ENCODE measurements at places on chromosomes 5 and 9. TPM values are rescaled to one million over a fixed set of nuclear protein-coding genes. Genes with fewer than 3 reads are reported as not detected.
A peak's percentile ranks its signal among the peaks of the same experiment; 100 is the strongest.

DNA sequence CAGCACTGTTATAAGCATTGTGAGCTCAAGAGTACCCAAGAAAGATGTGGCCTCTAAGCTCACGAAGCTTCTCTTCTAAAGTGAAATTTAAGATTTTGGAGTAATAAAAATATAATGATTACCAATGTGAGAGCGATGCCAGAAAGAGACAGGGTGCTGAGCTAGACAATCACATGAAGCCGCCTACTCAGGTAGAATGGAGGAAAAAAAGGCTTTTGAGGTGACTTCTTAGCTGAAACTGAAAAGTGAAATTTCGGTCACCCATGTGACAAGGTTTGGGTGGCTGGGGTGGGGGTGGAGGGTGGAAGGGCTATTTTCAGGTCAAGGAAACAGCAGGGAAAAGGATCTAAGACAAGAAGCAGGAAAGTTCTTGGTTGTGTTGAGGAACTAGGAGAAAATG is 388.2 kb upstream of the WWC1 start:
- no peaks in the 10 kb centered on the region for H3K4me1 ChIP-seq
- H3K4me3 ChIP-seq, result no peak overlapping the region
- H3K27ac ChIP-seq, result no peak overlapping the region
- DNase-seq, result no peak
- no peaks in the 10 kb centered on the region for H3K27me3 ChIP-seq

The PCDHA9 gene
- not detected for total RNA-seq

The C9orf153 gene
- total RNA-seq, result not detected

- H3K27ac ChIP-seq, result no peak overlapping the region
- H3K4me1 ChIP-seq, result peaks cover 30% of the 10 kb centered on the region
- H3K36me3 ChIP-seq, result peaks cover 2% of the 10 kb centered on the region
- H3K4me3 ChIP-seq, result no peak overlapping the region
- no peak for DNase-seq
These were observed 81.5 kb downstream of the PRKACG start for GRCh38 chr9:68932458-68932857.

The SLC46A2 gene
- total RNA-seq, result not detected

- DNase-seq, result no peak
- peaks cover 43% of the 10 kb centered on the region for H3K36me3 ChIP-seq
- H3K4me3 ChIP-seq, result no peak overlapping the region
These were observed 132.1 kb downstream of the KDM4C start for GRCh38 chr9:6889868-6890267.

DNA sequence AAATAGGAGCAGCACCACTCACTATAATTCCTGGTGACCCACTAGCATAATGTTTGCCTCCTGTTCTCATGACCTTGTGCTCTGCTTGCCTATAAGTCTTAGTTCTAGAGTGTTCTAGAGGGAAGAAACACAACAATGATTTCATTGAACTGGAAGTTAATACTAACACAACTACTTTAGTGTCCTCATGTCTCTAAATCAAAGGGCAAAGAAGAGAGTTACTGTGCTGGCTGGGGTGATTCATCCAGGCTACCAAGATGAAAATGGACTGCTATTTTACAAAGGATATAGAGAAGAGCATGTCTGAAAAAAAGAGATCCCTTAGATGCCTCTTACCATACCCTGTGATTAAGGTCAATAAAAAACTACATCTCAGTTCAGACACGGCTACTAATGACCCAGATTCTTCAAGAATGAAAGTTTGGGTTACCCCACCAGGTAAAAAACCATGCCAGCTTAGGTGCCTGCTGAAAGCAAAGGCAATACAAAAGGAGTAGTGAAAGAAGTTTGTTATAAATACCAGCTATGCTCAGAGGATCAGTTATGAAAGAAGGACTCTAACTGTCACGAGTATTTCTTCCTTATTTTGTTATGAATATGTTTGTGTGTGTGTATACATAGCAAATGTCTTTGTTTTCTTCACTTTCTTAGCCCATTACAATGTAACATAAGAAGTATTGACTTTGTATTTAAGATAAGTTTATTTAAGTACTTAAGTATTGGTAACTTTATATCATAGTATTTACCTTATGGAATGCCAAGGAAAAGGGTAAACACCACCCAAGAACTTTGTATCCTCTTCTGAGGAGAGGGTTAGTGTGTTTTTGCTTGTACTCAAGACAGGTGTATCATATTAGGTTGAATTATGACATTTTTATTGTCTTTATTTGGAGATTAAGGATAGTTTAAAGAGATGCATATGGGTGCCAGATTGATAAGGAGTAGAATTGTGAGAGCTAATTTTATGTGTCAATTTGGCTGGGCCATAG is 314.1 kb upstream of the PTGER4 start:
- H3K4me1 ChIP-seq, result peaks cover 8% of the 10 kb centered on the region
- peaks cover 20% of the 10 kb centered on the region for H3K36me3 ChIP-seq
- no peak for DNase-seq

- no peaks in the 10 kb centered on the region for H3K36me3 ChIP-seq
- H3K27ac ChIP-seq, result no peak overlapping the region
- DNase-seq, result no peak
- peaks cover 2% of the 10 kb centered on the region for H3K4me1 ChIP-seq
These were observed 76.2 kb upstream of the COL5A1 start for GRCh38 chr9:134565316-134565915.

- no peak overlapping the region for H3K27ac ChIP-seq
- H3K4me1 ChIP-seq, result no peaks in the 10 kb centered on the region
- peaks cover 3% of the 10 kb centered on the region for H3K27me3 ChIP-seq
- H3K36me3 ChIP-seq, result no peaks in the 10 kb centered on the region
- no peak for DNase-seq
These were observed 271.6 kb downstream of the PLK2 start for GRCh38 chr5:58188262-58188651.

DNA sequence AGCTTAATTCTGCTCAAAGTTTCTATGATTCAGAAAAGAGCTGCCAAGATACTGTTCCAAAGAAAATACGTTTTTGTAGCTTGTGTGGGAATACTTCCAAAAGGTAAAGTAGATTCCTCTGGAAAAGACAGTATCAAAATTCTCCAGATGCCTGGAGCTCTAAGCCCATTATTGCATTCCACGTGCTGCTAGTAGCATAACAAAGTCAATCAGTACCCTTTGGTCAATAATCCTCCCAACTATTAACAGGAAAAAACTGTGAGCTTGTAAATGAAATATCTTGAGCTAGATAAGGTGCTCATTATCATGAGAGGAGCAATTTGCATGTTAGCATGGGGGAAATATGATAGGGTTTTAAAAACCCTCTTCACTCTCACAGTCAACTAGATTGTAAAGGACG is 229.5 kb upstream of the TYRP1 start:
- no peaks in the 10 kb centered on the region for H3K4me1 ChIP-seq
- DNase-seq, result no peak
- H3K27me3 ChIP-seq, result no peaks in the 10 kb centered on the region
- H3K36me3 ChIP-seq, result no peaks in the 10 kb centered on the region

DNA sequence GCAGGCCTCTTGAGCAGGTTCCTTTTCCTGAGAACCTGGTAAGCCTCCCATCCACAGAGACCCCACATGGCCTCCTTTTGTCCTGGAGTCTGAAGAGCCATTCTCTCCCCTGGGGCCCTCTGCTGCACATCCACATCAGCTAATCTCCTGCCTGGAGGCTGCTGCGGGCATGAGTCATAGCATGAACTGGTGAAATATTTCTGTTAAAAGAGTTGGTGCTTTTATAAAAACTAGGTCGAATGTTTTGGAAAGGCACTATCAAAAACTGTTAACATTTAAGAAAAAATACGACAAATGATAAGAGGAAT is 399.4 kb downstream of the CTNND2 start:
- no peaks in the 10 kb centered on the region for H3K27me3 ChIP-seq
- no peaks in the 10 kb centered on the region for H3K36me3 ChIP-seq
- H3K27ac ChIP-seq, result no peak overlapping the region
- no peak overlapping the region for H3K4me3 ChIP-seq

The OSMR gene
- total RNA-seq, result not detected

The CCNI2 gene
- 6.4 TPM for total RNA-seq

DNA sequence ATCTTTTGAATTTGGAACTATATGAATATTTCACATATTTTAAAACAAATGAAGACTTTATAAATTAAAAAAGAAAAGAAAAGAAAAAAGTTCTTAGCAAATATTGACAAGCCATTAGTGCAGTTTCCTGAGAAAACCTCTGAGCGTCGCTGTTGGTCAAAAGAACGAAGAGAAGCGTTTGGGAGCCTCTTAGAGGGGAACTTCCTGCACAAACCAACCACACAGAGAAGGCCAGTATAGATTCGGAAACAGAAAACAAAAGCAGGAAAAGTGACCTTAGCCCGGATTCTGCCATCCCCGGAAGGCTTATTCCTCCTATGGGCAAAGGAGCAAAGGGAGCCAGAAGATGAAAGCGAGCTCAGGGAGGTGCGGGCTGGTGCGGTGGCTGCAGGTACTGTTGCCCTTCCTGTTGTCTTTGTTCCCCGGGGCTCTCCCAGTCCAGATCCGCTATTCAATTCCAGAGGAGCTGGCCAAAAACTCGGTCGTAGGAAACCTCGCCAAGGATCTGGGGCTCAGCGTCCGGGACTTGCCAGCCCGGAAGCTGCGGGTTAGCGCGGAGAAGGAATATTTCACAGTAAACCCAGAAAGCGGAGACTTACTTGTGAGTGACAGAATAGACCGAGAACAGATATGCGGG is at the start of gene PCDHGB2:
PCDHGB2 (plus strand) TSS at position 205 of the 637 bp plus-strand sequence; CDS start at position 347, 142 bp downstream.
- peaks cover 2% of the 10 kb centered on the region for H3K4me1 ChIP-seq
- H3K36me3 ChIP-seq, result peaks cover 10% of the 10 kb centered on the region
- no peak for DNase-seq
- H3K27me3 ChIP-seq, result peaks cover 53% of the 10 kb centered on the region
- H3K4me3 ChIP-seq, result peak within 1 kb of the TSS; percentile 68
- peak within 1 kb of the TSS; percentile 36 for H3K27ac ChIP-seq

The GABRG2 gene
- total RNA-seq, result not detected

DNA sequence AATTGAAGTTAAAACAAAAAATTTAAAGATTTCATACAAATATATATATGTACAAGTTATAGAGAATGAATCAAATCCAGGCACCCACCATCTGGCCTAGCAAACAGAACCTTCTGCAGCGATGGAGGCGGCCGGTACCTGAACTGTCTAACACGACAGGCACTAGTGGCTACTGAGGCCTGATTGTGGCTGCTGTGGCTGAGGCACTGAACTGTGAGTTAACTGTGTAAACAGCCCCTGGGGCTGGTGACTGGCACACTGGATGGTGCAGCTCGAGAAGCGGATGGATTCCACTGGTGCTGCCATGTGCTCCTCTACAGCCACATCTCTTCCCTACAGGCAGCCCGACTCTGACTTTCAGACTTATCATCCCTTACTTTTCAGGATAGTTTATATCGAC is 82.4 kb downstream of the RAPGEF1 start:
- no peak overlapping the region for H3K4me3 ChIP-seq
- peak overlapping the region; percentile 90 for H3K27ac ChIP-seq
- no peak for DNase-seq

- no peak for DNase-seq
- H3K36me3 ChIP-seq, result no peaks in the 10 kb centered on the region
- H3K4me3 ChIP-seq, result no peak overlapping the region
- H3K4me1 ChIP-seq, result no peaks in the 10 kb centered on the region
These were observed 184.3 kb downstream of the DAB2IP start for GRCh38 chr9:121835587-121836365.

The ZNF883 gene
- total RNA-seq, result not detected

The LCN1 gene
- not detected for total RNA-seq

- no peaks in the 10 kb centered on the region for H3K27me3 ChIP-seq
- peaks cover 3% of the 10 kb centered on the region for H3K36me3 ChIP-seq
- no peak for DNase-seq
- no peak overlapping the region for H3K27ac ChIP-seq
- H3K4me3 ChIP-seq, result no peak overlapping the region
These were observed 28.6 kb upstream of the RAB14 start for GRCh38 chr9:121230256-121230655.

- H3K36me3 ChIP-seq, result no peaks in the 10 kb centered on the region
- H3K27me3 ChIP-seq, result peaks cover 29% of the 10 kb centered on the region
- H3K4me1 ChIP-seq, result no peaks in the 10 kb centered on the region
- no peak for DNase-seq
These were observed 45.1 kb downstream of the TGFBI start for GRCh38 chr5:136073714-136074529.

DNA sequence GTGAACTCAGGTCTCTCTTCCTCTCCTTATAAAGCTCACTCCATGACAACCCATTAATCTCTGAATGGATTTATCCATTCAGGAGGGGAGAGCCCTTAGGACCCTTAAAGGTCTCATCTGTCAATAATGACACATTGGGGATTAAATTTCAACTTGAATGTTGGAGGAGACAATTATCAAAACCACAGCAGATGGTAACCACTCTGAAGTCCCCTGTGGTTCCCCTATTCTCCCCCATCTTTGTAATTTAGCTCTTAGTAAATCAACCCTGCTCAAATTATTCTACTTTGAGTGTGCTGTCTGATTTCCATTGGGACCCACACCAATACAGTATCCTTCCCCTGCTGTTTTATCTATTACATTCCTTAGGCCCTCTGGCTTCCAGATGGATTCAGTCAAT is 72.0 kb upstream of the RAI14 start:
- no peaks in the 10 kb centered on the region for H3K36me3 ChIP-seq
- no peak for DNase-seq
- peaks cover 7% of the 10 kb centered on the region for H3K4me1 ChIP-seq
- no peak overlapping the region for H3K4me3 ChIP-seq
- no peaks in the 10 kb centered on the region for H3K27me3 ChIP-seq

The BARHL1 gene
- not detected for total RNA-seq

DNA sequence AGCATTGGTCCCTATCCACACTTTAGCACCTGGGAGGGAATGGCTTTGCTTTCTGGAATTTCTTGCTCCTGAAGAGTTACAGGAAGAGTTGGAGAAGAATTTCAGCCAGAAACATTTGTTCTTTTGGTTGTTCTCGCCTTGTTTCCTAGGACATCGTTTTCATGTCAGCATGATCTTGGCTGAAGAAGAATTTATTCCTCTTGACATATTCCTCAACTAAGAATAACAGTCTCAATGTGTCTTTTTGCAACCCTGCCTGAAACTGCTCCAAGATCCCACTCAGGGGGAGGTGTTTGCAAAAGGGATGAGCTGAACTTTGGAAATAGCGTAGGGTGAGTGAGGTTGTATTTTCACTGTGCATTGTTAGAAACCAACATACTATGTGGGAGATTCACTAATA is 26.1 kb downstream of the MAMDC2 start:
- H3K27ac ChIP-seq, result no peak overlapping the region
- no peak overlapping the region for H3K4me3 ChIP-seq
- H3K36me3 ChIP-seq, result no peaks in the 10 kb centered on the region
- peaks cover 3% of the 10 kb centered on the region for H3K27me3 ChIP-seq
- DNase-seq, result no peak
- H3K4me1 ChIP-seq, result no peaks in the 10 kb centered on the region

- no peak overlapping the region for H3K4me3 ChIP-seq
- no peak for DNase-seq
- H3K27me3 ChIP-seq, result peaks cover 78% of the 10 kb centered on the region
- H3K27ac ChIP-seq, result no peak overlapping the region
- H3K4me1 ChIP-seq, result no peaks in the 10 kb centered on the region
- H3K36me3 ChIP-seq, result no peaks in the 10 kb centered on the region
These were observed 110.9 kb downstream of the ESM1 start for GRCh38 chr5:54874337-54875021.

The PCSK5 gene
- 1.7 TPM for total RNA-seq

DNA sequence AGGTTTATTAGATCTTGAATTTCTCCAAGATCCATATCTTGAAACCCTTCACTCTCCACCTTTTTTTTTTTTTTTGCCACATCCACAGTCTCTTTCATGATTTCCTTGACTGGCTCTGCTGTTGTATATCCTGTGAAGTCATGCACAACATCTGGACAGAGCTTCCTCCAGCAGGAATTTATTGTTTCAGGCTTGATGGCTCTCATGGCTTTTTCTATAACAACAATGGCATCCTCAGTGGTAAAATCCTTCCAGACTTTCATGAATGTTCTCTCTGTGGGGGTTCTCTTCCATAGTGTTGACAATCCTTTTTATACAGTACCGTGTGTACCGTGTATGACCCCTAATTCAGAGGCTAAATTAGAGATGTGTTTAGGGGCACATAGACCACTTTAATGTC is 24.0 kb downstream of the RANBP17 start:
- no peak for DNase-seq
- H3K36me3 ChIP-seq, result no peaks in the 10 kb centered on the region
- H3K4me3 ChIP-seq, result no peak overlapping the region
- H3K27me3 ChIP-seq, result no peaks in the 10 kb centered on the region
- no peak overlapping the region for H3K27ac ChIP-seq
